ENCODE measurements at places on chromosomes 5 and 9. TPM values are rescaled to one million over a fixed set of nuclear protein-coding genes. Genes with fewer than 3 reads are reported as not detected.

The SEPTIN8 gene
- total RNA-seq, result 5.2 TPM

DNA sequence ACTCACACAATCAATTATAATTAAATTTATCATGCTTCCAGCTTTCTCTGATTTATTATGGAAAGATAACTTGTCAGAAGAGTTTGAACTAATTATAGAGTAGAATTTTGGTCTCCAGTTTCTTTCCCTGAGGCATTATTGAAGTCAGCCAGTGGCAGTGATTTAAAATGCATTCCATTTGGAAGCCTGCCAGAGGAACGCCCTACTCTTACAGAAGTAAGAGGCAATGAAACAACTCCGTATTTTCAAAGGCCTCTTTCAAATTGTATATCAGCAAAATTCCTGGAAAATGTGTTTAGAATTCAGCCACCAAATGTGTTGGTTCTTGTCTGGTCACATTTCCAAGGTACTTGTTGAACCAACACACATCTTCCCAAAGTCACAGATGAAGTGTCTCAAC, 640.9 kb downstream of the SEMA5A start:
- no peak for DNase-seq

DNA sequence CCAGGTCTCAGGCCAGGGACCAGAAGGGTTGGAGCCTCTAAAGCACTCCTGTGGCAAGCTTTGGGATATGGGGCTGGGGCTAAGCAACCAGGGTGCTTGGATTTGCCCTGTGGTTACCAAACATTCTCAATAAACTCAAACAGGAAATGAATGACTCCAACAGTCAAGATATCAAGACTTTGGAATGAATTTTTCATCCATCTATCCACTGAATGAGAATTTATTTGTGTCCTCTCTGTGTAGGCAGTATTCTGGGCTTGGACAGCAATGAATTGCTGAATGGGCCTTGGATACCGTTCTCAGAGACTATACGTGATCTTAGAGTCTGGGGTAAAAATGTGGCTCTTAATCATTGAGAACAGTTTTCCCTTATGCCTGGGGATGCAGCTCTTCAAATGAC, 212.5 kb downstream of the DAB2IP start:
- no peak for DNase-seq

DNA sequence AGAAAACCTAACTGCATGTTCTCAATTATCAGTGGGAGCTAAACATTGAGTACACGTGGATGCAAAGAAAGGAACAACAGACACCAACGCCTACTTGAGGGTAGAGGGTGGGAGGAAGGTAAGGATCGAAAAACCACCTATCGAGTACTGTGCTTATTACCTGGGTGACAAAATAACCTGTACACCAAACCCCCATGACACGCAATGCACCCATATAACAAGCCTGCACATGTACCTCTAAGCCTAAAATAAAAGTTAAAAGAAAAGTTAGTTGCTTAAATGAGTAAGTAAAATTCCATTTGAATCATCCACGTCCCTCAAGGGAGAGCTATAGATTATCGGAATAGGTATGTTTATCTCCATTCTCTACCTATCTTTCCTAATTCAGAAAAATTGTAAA, 210.2 kb upstream of the ADCY2 start:
- no peak for DNase-seq

DNA sequence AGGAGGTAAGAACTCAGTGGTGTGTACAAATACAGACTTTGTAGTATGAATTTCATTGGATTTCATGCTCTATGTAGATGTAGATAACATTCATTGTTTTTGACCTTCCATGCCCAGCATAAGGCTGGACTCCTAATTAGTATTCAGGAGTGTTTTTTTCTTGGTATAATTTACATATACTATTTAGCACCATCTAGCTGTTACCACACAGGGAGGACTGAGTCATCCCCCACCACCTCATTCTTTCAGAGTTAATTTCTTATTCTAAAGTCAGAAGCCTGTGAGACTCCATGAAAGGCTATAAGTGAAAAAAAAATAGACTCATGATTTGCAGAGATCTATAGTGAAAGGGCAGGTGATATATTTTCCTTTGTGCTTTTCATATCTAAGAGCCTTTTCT, 555.0 kb downstream of the PRR16 start:
- DNase-seq, result no peak

DNA sequence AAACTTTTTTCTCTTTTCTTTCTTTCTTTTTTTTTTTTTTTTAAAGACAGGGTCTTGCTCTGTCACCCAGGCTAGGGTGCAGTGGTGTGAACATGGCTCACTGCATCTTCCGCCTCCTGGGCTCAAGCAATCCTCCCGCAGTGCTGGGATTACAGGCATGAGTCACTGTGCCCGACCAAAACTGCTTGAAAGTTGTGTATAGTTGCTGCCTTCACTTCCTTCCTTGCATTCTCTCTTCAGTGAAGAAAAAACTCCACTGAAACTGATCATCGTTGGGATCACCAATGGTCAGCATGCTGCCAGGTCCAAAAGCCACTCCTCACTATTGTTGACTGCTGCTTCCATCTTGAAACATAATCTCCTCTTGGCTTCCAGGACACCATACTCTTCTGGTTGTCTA, 66.6 kb upstream of the CTNNA1 start:
- DNase-seq, result no peak

GRCh38 chr9:19156026-19156474, 28.8 kb upstream of the PLIN2 start:
- no peak for DNase-seq

- DNase-seq, result no peak
Observed at GRCh38 chr5:149782018-149782894, 52.1 kb downstream of the PPARGC1B start.

- DNase-seq, result peak; percentile 70
Observed at GRCh38 chr9:112037281-112038016, 137.6 kb downstream of the SUSD1 start.

DNA sequence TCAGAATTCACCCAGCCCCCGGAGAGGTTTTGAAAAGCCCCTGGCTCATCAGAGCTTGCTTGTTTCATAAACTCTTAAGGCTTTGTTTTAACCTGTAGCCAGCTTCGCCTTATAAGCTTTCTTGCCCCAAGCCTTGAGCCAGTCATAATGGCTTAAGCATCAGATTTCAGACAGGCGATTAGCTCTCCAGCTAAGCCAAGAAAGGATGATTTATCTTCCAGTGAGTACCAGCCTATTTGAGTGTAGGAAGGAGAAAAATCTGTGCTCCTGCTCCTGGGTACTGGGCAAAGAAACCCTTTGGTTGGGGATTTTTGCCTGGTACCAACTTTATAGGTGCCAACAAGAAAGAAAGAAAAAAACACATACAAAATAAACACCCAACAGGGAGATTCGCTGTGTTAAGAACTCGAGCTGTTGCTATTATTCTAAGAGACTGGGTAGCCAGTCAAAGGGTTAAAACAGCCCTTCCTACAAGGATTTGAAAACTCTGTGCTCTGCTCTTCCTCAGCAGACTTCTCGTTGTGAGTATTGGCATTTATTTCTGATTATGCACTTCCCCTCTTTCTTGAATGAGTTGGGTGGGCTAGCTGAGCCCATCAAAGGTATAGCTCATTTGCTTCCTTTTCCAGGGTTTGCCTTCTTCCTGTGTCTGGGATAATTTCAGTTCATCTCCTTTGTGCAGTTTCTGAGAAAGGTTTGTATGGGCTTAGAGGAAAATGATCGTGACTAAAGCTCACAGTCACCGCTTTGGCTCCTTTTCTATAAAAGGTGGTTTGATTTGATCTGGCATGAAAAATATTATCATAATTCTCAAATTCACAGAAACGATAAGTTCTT, 157.2 kb upstream of the DMRT1 start:
- no peak for DNase-seq

The NPDC1 gene
- total RNA-seq, result 2.5 TPM

DNA sequence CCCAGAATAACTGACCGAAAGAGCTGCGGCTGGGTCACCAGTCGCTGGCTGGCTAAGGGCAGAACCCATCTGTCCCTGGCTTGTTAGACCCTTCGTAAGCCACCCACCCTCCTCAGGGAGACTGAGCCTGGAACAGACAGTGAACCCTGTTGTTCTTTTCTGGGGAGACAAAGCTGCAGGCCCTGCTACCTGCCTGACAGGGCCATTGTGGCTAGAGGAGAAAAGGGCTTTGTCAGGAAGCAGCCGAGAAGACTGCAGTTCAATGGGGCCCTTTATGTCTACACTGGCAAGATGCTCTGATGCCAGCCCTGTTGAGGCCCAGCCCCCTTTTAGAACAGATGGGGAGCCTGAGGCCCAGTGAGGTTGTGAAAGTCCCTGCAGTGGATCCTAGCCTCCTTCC, 3.7 kb upstream of the NIPAL4 start:
- DNase-seq, result no peak

- no peak for DNase-seq
Observed at GRCh38 chr9:137048655-137049543, 2.9 kb upstream of the NPDC1 start.

The SLC27A6 gene
- not detected for total RNA-seq

- DNase-seq, result no peak
Observed at GRCh38 chr9:71984403-71984802, 73.0 kb downstream of the C9orf85 start.

- no peak for DNase-seq
Observed at GRCh38 chr9:122212473-122213004, 16.2 kb downstream of the LHX6 start.

DNA sequence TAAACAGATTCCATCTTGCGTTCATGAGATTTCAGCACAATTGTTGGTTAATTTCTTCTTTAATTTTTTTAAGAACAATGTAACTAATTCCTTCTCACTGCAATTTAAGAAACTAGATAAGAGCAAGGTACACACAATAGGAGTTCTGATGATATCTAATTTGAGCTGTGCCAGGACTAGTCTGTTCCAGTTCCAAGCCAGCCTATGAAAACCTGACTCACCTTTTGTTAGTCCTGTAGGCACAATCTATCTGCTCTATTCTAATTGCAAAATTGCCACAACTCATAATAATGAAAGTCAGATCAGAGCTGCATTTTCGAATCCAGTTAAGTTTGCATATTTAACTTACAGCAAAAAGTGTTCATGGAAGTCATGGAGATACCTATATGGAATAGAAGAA, 494.1 kb upstream of the TUSC1 start:
- DNase-seq, result no peak

The CCL27 gene
- not detected for total RNA-seq

DNA sequence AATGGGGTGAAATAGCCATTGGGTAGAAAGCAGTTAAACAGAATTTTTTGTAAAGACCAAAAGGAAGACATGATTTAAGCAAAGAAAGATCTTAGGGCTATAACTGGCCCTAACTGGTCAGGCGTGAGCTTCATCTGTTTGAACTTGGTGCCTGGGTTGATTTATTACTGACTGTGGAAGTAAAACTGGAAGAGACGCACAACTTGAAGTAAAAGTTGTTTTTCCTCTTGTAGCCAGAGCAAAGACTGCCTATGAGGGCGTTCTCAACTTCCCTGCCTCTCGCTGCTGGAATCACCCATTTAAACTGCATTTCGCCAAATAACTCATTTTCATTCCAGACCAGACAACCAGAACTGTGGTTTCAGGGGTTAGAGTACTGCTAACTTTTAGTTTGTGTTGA, 1.5 kb downstream of the THBS4 start:
- DNase-seq, result no peak

The CMYA5 gene
- total RNA-seq, result 0.27 TPM

The CDC25C gene
- not detected for total RNA-seq

DNA sequence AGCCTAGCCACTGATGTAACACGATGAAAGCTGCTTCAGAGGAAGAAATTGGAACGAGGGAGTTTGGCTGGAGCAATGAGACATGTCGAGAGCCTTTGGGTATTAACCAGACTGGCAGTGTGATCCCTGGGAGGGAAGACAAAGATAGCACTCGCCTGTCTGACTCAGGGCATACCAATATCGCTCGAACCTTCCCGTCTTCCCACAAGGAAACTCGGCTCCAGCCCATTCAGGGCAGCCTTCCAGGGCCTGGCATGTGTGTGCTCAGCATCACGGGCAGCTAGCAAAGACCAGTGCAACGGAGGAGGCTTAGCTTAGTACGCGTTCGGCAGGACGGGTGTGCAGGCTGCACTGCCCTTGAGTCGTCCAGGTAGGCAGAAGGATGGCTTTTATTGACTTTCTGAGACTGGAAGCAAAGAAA, 356.9 kb upstream of the WWC1 start:
- DNase-seq, result no peak

DNA sequence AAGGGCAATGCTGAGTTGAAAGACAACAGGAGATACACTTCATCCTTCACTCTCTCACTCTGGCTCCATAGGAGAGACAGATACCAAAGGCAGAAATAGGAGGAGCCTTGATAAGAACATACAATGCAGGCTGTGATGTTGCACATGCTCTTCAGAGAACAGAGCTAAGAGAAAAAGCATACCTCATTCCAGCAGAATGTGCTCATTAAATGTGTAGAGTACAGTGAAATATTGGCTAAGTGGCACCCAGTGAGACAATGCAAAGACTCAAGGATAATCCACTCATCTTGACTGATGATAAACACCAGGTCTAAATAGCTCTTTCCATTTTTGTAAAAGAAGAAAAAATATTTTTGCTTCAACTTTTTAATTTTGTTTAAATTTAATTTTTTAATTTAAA, 139.7 kb downstream of the OR2K2 start:
- no peak for DNase-seq

DNA sequence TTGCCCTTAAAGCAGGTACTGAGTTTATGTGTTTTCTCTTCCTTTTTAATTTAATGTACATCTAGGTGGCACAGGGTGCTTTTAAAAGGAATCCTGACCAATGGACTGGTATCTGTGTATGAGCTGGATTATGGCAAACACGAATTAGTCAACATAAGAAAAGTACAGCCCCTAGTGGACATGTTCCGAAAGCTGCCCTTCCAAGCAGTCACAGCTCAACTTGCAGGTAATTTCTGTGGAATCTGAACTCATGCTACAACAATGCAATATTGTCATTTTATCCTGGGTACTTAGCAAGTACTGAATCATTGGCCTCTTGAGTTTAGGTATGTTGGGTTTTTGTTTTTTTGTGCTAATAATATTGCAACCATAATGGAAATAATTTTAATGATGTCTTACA, 14.4 kb upstream of the TMOD1 start:
- DNase-seq, result no peak

- DNase-seq, result no peak
Observed at GRCh38 chr9:13992138-13993088, 321.5 kb downstream of the NFIB start.

The PCDHGA4 gene
- 0.17 TPM for total RNA-seq

DNA sequence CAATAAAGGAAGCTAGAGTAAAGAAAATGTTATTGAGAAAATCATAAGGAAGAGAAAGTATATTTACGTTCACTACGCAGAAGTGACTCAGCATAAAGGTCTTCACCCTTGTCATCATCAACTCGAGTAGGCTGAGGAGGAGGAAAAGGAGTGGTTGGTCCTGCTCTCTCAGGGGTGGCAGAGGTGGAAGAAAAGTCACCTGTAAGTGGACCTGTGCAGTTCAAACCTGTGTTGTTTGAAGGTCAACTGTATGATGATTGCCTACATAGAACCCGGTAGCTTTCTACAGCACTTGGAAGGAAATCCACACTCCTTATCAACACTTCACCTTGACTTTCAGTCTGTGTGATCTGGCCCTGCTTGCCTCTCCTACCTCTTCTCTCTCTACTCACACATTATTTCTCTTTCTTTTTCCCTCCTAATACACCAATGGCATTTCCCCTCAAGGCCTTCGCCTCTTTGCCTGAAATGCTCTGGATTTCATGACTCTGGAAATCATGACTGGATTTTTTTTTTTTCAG, 109.3 kb upstream of the CPEB4 start:
- DNase-seq, result no peak

- no peak for DNase-seq
Observed at GRCh38 chr9:112605963-112606699, 111.8 kb downstream of the INIP start.

- DNase-seq, result no peak
Observed at GRCh38 chr9:137174722-137175293, 3.0 kb upstream of the TMEM210 start.

Data from naive thymus-derived CD4-positive, alpha-beta T cell (primary cell).